ENCODE measurements at places on chromosomes 12 and 14. TPM values are rescaled to one million over a fixed set of nuclear protein-coding genes. Genes with fewer than 3 reads are reported as not detected.

GRCh38 chr14:88605594-88605993 lies 42.8 kb downstream of the ZC3H14 start:
- no peak overlapping the region for H3K4me3 ChIP-seq
- no peaks in the 10 kb centered on the region for H3K27me3 ChIP-seq
- H3K36me3 ChIP-seq: peaks cover 67% of the 10 kb centered on the region
- peaks cover 15% of the 10 kb centered on the region for H3K4me1 ChIP-seq
- no peak for DNase-seq
- no peak overlapping the region for H3K27ac ChIP-seq

GRCh38 chr12:47433876-47434275 lies 272.0 kb downstream of the RPAP3 start:
- H3K4me1 ChIP-seq: no peaks in the 10 kb centered on the region
- no peak for DNase-seq
- no peak overlapping the region for H3K27ac ChIP-seq

CLEC9A gene
- not detected for total RNA-seq

- H3K36me3 ChIP-seq: no peaks in the 10 kb centered on the region
- DNase-seq: no peak
- no peaks in the 10 kb centered on the region for H3K27me3 ChIP-seq
- no peak overlapping the region for H3K4me3 ChIP-seq
- H3K27ac ChIP-seq: no peak overlapping the region
These were observed 160.8 kb upstream of the LMO3 start for GRCh38 chr12:16766736-16767135.

GRCh38 chr12:63021116-63021515 lies 86.2 kb upstream of the PPM1H start:
- no peak overlapping the region for H3K27ac ChIP-seq
- peaks cover 1% of the 10 kb centered on the region for H3K27me3 ChIP-seq
- H3K4me3 ChIP-seq: no peak overlapping the region
- no peaks in the 10 kb centered on the region for H3K36me3 ChIP-seq
